ENCODE measurements at places on chromosomes 12 and 14.

GRCh38 chr12:94057262-94058151 lies 90.9 kb upstream of the PLXNC1 start:
- no peak for DNase-seq

GRCh38 chr12:11758510-11759493 lies 109.3 kb downstream of the ETV6 start:
- DNase-seq: no peak

GRCh38 chr14:104756477-104757237 lies 3.7 kb downstream of the SIVA1 start:
- no peak for DNase-seq

GRCh38 chr14:56297449-56297848 lies 179.2 kb downstream of the PELI2 start:
- DNase-seq: no peak

DNA sequence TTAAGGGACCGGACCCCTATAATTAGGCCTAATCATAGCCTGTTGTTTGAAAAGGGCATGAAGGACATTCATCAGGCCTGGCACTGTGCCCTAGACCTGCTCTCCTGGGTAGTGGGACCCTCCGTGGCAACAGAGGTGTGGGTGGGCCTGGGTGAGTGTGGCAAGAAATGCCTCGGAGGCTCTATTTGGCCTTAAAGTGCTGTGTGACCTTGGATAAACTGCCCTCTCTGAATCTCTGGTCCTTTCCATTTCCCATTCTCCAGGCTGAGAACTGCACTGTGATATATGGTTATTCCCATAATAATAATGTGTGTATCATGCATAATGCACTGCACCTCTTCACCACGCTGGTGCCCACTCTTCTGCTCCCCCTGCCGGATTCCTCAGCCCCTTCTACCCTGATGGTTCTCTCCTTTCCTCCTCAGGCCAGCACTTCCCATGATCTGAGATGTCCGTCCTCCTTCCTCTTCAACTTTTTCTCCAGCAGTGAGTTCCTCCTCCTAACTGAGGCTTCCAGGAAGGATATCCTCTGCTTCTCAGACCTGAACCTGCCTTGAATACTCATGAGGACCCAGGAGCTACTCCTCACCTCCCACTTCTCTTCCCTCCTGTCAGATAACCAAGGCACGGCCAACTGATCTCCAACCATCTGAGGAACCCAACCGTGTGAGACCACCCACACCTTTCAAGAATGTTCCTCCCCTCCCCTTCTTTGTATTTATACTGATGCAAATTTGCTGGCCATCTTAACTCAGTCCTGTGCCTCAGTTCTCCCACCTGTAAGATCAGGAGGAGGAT lies 111.0 kb upstream of the PZP start:
- DNase-seq: no peak
